ENCODE measurements at places on chromosomes 5 and 9.

- no peak for DNase-seq
Observed at GRCh38 chr9:98833090-98833956, 25.9 kb downstream of the GALNT12 start.

DNA sequence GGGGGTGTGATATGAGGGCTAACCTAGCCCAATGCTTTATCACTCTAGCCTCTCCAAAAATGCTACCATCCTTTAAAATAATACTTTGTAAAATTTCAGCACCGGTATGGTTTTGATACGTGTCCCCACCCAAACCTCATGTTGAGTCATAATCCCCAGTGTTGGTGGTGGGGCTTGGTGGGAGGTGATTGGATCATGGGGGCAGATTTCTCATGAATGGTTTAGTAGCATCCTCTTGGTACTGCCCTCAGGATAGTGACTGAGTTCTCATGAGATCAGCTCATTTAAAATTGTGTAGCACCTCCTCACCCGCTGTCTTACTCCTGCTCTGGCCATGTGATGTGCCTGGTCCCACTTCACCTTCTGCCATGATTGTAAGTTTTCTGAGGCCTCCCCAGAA, 35.0 kb upstream of the ANKH start:
- DNase-seq, result no peak

DNA sequence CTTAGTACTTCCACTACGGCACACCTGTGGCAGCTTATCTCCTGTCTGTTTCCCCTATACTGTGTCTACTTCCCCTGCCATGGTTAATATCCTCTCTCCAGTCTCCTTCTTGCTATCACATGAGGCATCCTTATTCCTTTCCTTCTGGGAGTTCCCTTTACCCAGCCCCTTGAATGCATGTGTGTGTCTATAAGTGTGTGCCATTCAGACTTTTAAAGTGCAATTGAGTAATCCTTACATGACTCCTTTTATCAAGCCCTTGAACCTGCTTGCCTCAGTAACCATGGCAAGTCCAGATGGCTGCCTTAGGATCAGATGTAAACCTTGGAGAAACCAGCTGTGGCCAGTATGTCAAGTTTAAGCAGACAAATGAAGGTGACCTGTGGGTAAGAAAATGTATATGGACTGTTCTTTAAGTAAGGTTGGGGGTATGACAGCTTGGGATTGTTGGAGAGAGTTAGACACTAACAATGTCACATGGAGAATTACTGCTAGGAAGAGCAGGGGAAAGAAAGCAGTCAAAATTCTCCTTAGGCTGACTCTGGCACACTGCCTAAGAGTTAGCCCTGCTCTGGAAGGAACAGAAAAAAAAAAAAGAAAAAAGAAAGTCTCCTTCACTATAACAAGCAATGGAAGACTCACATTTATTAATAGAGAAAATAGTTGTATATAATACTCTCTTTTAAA, 142.1 kb downstream of the HINT1 start:
- DNase-seq, result no peak

GRCh38 chr5:35228310-35228709, 2.0 kb downstream of the PRLR start:
- no peak for DNase-seq

- no peak for DNase-seq
Observed at GRCh38 chr9:1718836-1719235, 296.3 kb upstream of the SMARCA2 start.

- no peak for DNase-seq
Observed at GRCh38 chr5:160061770-160062169, 52.8 kb downstream of the TTC1 start.

DNA sequence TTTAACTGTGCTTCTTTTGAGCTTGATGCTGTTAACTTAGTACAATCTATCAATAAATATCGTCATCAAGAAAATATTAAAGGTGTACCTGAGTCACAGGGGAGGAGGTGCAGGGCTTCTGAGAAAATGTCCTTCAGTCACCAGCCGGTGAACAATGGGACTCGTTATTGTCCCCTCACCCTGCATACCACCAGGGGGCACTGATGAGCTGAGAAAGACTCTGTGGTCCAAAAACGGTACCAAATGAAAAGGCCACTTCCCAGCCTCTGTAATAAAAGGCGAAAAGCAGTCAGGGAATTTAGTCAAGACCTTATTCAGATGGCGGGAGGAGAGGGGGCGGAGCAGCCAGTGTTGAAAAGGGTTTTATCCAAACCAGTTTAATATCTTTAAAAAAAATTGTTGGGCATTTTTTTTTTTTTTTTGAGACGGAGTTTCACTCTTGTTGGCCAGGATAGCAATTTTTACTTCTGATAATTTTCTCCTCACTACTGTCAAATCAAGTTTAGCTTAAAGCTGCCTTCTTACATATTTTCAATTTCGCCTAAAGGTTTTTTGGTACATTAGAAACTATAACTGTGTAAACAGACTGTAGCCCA, 271.9 kb upstream of the ADAMTS16 start:
- DNase-seq, result peak; percentile 56

DNA sequence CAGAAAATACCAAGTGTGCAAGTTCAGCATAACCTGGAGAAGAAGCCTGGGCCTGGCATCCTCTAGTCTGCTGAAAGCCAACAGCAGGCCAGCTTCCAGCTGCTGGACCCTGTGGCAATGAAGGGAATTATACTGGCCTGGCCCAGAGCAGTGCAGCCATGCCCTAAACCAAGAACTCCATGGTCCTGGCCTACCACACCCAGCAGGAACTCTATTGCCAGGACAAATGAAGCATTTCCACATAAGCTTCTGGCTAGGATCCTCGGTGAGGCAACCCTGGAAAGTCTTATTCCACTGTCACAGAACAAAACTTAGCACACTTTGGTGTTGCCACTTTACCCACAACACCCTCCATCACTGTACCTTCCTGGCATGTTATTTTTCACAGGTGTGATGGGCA, 35.5 kb downstream of the CDK5RAP2 start:
- no peak for DNase-seq

DNA sequence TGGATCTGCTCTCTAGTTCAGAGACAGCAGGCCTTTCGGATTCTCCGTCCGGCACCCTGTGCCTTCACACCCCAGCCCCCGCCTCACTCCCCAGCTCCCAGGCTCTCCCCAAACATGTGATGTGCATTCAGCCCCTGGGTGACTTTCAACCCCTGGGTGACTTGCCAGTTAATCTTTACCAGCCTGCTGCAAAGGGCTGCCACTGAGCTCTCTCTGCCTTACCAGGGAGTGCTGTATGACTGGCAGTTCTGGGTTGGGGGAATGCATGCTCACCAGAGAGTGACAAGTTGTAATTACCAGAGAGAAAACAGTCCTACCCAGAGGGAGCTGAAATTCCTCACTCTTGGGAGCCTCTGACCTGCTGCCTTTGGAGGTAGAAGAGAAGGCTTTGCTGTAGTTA, 4.9 kb upstream of the ADRA1B start:
- no peak for DNase-seq

- DNase-seq, result peak; percentile 29
Observed at GRCh38 chr5:169656125-169656901, 19.2 kb downstream of the DOCK2 start.

- DNase-seq, result peak; percentile 92
Observed at GRCh38 chr9:124818431-124819281, 34.6 kb upstream of the WDR38 start.

DNA sequence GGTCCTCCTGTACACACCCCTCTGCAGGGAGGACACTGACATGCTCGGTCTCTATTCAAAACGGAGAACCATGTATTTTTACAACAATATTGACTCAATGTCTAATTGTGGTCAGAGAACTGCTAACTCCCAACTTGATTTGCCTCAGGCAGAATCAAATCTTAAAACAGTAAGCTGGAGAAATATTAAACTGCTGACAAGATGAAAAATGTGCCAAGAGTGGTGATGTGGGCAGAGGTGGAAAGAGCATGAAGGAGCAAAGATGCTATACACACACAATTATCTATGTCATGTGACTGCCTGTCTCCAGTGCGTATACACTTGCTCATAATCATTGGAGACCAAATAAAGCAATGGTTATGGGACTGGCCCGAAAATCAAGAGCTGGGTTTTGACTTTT, 556.1 kb upstream of the ZNF608 start:
- no peak for DNase-seq

DNA sequence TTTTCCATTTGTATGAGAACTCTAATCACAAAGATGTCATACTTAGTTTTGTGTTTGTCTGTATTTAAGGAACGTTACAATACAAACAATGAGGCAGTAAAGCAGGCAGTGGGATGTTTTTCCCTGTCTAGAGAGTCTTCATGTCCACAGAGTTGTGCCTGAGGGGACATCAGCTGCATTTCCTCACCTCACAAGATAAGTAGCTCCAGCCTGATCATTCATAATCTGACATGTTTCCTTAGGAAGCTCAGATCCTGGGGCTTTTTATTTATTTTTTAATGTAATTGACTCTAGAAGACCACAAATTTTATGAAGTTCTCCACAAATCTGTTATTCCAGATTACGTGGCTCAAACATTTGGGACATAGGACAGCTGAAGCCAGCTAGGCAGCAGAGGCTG, 78.5 kb downstream of the SPTLC1 start:
- no peak for DNase-seq

DNA sequence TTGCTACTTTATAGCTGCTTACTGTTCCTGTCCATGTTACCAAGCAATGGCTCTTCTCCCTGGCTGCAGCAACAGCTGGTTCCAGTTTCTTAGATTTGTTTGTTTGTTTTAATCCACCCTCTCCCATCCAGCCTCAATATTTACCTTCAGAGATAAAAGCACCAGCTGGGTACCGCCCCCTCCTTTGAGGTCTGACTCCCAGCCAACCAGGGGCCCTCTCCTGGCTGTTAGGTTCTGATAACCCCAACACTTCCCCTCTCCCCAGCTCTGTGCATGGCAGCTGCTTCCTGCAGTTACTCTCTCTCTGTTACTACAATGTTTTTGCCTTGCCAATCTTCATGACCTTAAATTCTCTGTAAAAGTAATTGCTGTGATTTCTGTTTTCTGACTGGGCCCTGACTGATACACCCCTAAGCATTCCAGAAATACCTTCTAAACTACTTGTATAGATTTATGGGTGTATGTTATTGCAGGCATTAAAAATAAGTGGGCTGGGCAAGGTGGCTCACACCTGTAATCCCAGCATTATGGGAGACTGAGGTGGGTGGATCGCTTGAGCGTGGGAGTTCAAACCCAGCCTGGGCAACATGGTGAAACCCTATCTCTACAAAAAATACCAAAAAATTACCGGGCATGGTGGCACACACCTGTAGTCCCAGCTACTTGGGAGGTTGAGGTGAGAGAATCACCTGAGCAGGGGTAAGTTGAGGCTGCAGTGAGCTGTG, 2.6 kb upstream of the GCNT1 start:
- DNase-seq, result peak; percentile 13

DNA sequence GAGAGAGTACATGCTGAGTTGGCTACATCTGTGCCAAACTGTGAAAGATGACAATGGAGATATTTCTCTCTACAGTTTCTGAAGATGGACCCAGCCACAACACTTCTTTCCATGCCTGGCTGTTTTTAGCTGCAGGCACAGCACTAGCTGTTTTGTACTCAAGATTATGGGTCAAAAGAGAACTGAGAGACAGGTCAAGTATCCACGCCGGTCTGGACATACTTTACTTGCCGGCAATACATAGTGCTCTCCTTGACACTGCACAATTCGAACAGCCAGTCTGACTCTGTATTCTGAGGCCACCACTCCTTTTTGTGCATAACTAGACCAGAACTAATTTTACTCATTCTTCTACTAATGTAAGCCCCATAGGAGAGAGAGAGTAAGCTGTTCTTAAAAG, 2.6 kb downstream of the PRLR start:
- DNase-seq, result no peak

- DNase-seq, result no peak
Observed at GRCh38 chr9:136851941-136852663, at the start of gene MAMDC4. Gene MAMDC4, plus strand, starts transcription at chr9:136852346. Its CDS starts 71 bp downstream, at chr9:136852417.

DNA sequence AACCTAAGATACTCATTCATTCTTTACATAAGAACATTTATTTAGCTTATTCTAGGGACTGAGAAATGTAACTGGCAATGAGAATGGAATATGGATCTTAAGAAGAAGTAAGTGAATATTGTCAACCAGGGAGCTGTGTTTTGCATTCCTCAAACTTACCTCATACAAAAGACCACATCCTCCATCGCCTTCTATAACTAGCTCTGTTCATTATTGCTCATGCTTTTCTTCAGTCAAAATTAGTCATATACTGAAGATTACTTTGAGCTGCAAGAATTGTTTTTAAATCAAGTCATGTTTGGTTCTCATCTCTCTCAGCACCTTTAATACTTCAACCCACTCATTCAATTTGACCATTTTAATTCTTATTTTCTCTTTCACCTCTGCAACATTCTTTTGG, 140.3 kb upstream of the RASA1 start:
- peak; percentile 94 for DNase-seq

- DNase-seq, result peak; percentile 78
Observed at GRCh38 chr9:115209601-115210306, 91.8 kb upstream of the TNC start.

DNA sequence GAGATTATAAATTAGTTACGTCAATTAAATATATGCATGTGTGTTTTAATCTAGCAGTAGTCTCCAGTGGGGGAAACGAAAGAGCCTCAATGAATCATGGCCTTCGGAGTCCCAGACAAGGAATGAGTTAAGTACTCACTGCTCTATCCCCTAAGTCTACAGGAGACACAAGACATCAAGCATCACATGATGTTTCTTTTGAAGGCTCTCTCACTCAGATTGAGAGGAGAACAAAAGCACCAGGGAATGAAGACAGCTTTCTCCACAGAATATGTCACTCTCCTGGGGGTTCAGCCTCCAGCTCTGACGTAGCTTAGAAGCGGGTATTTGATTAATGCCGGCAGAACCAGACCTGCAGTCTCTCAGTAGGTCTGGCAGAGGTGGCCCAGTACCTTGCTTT, 381.4 kb downstream of the ACTL7B start:
- DNase-seq, result peak; percentile 43

DNA sequence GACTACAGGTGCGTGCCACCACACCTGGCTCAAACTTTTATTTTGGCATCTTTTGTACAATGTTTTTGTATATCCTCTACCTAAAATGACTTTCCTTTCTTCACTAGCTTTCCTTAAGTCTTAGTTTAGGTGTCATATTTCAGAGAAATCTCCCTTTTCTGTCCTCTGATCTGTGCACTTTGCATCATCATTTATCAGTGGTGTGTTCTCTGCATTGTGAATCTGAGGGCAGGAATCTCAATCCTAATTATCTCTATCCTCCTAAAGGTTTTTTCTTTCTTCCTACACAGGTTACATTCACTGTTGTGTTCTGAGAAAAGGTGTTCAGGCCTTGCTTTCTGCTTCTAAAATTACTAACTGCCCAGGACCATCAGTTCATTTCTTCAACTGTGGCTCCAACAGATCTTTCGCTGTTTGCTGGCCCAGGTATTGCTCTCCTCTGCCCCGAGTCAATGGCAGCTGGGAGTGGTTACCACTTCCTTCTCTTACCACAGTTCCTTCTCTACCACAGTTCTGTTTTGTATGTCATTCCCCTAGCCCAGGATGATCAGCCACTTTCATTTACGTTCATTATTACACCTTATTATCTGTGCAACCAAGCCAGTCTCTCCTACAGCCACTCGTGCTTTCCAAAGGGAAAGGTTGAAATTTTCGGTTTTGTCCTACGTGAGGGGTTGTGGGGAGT, 14.0 kb downstream of the TGFBR1 start:
- no peak for DNase-seq

Measured in ELR (cell line).